PC-9 (cell line): ENCODE measurements at places on chromosomes 12 and 14.

- no peak for DNase-seq
These were observed 40.3 kb upstream of the TRAF3 start for GRCh38 chr14:102736956-102737355.

DNA sequence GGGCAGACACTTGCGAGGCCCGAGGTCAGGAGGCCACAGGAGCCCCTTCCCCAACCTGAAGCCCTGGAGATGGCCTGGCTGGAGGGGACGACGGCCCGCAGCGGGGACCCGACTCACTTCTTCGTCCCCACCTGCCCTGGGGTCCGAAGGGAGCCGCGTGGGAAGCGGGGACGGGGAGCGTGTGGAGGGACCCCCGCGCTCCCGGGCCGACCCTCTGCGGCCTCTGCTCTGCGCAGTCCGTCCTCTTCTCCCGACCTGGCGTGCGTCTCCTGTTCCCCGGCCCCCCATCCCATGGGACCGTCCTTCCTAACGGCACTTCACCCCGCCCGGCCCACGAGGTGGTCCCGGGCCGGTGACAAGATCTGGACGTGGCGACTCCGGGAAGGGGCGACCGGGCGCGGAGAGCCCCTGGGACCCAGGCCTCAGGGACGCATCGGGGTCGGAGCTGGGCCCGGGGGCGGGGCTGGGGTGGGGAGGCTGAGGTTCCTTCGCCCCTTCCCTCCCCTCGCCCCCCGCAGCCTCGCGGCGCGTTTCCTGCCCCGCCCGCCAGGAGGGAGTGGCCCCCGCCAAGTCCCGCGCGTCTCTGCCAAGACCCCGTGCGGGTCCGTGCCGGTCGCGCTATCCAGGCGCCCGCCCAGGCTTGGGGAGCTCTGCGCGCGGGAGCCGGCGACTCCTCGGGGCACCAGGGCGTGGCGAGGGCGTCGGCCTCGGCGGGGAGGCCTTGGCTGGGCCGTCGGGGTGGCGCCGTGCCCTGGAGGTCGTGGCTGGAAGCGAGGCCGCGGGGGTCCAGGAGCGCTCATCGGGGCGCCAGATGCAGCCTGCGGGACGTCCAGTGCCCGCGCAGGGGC is 97.1 kb downstream of the TNFAIP2 start:
- no peak for DNase-seq

DNA sequence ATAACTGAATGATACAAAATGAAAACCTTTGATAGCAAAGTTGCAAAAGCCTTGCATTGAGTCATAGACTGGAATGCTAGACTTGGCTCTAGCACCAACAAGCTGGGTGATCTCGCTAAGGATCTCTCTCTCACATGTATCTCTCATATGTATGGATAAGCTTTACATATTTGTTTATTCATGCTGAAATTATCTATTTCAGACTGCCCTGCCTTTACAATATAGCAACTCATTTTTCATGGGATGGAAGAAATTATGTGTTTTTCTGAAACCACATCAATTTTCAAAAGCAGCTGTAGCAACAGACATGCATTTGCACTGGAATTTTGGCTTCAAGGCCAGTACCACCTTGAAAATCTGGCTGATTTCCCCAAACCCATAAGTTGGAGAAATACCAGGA is 11.4 kb downstream of the RERG start:
- DNase-seq = peak; percentile 57

GRCh38 chr12:89372584-89373370 is 20.5 kb upstream of the DUSP6 start:
- peak; percentile 81 for DNase-seq

DNA sequence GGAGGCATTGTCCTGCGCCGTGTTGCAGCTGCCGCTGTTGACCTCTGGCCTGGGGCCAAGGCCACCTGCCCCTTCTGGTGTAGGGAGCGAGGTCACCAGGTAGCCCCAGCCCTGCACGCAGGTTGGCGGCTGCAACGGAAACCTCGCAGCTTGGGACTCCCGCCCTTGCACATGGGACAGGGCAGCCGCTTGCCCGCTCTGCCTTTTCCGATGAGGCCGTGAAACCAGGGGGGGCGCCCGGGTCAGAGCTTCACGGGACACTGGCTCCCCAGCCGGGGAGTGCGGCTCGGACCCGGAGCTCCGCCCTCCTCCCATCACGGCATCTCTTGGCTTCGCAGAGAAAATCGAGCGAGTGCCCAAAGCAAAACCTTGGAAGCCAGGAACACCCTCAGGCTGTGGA is 25.4 kb downstream of the DNAH10 start:
- DNase-seq = no peak

DNA sequence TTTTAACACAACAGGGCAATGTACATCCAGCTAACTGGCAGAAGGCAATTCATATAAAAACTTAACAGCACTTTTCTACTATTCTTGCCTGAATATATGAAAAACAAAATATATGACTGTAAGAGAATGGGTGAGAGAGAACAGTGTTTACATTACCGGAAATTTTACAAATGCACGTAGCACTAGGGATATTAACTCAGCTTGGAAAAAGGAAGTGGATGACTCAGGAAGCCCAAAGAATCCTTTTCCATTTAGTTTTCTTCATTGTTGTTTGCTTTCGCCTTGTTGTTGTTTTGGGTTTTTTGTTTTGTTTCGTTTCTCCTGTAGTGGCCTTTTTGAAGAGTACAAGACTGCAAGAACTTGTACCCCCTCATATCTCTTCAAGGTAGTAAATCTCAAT is 295.5 kb downstream of the EGLN3 start:
- no peak for DNase-seq

DNA sequence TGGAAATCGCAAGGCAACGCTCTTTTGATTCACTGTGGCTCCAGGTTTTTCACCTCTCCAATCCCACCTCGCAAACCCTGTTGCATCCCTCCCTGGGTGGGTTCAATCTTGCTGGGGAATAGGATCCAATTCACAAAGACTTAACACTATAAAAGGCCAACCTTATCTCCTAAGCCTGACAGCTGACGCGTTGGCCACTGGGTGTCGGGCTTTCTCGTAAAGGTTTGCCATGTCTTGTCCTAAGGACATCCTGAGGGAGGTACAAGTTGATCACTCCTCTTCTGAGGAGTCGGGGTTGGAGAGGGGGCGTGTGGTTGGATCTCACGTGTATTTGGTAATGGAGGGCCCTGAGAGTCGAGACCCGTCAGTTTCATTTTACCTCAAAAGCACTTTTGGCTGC is 112.6 kb upstream of the FZD10 start:
- DNase-seq = no peak

- no peak for DNase-seq
These were observed 490.9 kb upstream of the TBX3 start for GRCh38 chr12:115174920-115175319.
